ENCODE measurements at places on chromosomes 7 and 10. TPM values are rescaled to one million over a fixed set of nuclear protein-coding genes. Genes with fewer than 3 reads are reported as not detected.

The LRIT2 gene
- polyA plus RNA-seq: 0.33 TPM

The KAT6B gene
- polyA plus RNA-seq: 33.7 TPM

DNA sequence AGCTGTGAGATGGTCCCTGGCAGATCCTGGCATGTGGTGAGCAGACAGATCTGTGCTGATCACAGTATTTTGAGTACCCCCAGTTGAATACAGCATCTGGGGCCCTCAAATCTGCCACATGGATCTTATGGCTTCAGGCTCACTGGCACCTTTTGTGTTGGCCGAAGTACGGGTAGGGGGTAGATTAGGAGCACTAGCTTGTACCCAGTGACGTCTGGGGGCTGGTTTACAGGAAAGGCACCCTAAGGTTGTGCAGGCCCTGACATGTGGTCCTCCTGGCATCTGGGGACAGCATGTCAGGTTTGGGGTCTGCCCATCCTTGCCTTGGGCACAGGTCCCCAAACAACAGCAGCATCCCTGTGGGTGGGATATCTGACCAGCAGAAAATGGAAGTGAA is 53.2 kb downstream of the SYPL1 start:
- no peak overlapping the region for H3K4me3 ChIP-seq
- peaks cover 30% of the 10 kb centered on the region for H3K4me1 ChIP-seq
- H3K27me3 ChIP-seq: peaks cover 7% of the 10 kb centered on the region
- no peak for DNase-seq

DNA sequence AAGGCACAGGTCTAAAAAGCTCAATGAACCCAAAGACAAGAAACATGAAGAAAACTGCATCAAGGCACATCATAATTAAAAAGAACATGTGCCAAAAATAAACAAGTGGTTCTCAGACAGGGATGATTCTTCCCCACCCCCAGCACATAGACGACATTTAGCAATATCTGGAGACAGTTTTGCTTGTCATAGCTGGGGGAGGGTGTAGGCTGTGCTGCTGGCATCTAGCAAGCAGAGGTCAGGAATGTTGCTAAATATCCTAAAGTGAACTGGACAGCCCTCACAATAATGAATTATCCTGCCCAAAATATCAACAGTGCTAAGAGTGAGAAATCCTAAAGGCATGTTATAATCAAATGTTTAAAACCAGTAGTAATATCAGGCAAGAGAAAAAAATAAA is 122.6 kb downstream of the MICU1 start:
- no peak overlapping the region for H3K27ac ChIP-seq
- no peaks in the 10 kb centered on the region for H3K4me1 ChIP-seq
- no peak for DNase-seq

DNA sequence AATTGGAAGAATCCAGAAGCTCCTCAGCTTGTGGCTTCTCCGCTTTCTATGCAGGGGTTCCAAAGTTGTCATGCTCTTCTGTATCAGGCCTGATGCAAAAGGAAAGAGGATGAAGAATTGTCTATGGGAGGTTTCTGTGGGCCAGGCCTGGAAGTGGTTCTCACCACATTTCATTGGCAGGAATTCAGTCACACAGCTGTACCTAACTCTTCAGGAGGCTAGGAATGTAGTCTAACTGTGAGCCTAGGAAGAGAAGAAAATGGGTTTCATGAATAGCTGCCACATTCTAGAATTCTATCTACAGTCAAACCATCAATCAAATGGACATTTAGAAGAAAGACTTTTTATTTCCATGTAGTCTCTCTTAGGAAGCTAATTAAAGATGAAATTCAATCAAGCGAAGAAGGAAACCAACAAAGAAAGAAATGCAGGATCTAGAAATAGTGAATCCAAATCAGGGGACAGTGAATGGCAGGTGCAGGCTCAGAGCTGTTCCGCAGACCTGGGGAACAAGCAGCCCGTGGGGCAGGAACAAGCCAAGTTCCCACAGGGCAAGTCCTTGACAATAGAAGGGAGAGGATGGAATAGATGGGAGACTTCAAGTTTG is 25.4 kb upstream of the USP6NL start:
- H3K27ac ChIP-seq: no peak overlapping the region
- H3K36me3 ChIP-seq: no peaks in the 10 kb centered on the region
- DNase-seq: no peak
- H3K4me1 ChIP-seq: no peaks in the 10 kb centered on the region

DNA sequence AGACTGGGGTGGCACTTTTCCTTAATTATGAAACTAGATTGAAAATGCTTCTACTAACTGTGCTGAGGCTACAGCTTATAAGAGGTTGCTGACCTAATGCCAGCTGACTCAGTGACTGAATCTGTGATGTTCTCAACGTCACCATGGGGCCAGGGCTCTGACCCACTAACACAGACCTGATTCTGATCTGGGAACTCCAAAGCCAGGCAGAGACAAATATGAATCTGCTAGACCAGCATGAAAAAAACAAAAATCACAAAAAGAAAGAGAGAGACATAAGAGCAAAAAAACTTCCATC is 16.1 kb downstream of the USP6NL start:
- H3K27me3 ChIP-seq: no peaks in the 10 kb centered on the region
- no peak overlapping the region for H3K4me3 ChIP-seq
- H3K4me1 ChIP-seq: no peaks in the 10 kb centered on the region
- H3K36me3 ChIP-seq: no peaks in the 10 kb centered on the region

DNA sequence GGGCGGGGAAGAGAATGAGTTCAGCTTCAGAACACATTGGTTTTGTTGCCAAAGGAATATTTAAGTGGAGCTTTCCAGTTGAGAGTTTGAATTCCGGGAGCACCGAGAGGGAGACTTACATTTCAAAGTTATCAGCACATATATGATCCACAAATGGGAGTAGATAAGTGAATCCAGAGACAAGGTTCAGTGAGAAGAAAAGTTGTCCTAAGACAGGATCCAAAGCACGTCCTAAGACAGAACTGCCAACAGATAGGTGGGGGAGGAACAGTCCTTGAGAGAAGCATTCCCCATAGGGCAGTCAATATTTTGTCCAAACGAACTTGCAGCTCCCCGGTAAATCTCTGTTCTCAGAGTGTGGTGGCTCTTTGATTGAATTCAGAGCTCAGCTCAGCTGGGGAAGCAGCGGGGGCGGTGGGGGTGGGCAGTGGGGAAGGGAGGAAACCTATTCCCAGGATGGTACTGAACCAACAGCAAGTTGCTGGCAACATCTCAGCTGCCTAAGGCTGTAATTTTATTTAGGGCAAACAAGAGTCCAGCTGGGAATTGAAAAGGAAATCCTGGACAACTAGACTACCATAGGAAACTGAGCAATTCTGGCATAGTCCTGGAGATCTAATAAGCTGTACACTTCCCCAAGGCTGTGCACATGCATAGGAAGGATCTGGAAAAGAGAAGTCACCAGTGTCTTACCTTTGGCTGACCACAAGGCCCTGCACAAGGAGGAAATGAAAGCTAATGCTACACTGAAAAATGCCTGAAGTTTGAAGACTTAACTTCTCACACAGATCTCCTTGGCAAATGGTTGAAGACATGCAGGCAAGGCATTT is 94.2 kb upstream of the CXCL12 start:
- H3K4me3 ChIP-seq: no peak overlapping the region
- no peaks in the 10 kb centered on the region for H3K36me3 ChIP-seq
- H3K27ac ChIP-seq: no peak overlapping the region
- no peaks in the 10 kb centered on the region for H3K27me3 ChIP-seq
- DNase-seq: no peak

DNA sequence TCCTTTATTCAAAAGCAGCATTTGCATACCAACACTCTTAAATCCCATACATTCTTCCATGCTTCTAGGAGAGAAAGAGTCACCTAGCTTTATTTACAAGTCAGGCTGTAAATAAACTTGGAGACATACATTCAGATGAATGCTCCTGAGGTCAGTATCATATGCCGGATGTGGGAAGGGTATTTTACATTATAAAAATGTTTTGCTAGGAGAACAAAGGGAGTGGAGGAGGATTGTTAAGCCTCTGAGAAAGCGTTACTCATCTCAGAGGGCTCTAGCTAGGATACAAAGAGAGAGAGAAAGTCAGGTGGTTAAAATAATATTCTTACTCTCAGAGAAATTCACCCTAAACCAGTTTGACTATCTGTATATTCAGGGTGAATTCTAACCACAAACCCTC is 300.9 kb upstream of the NPSR1 start:
- H3K36me3 ChIP-seq: no peaks in the 10 kb centered on the region
- DNase-seq: no peak
- H3K27me3 ChIP-seq: no peaks in the 10 kb centered on the region

GRCh38 chr7:2417981-2418481 is 14.6 kb downstream of the CHST12 start:
- no peaks in the 10 kb centered on the region for H3K27me3 ChIP-seq
- no peaks in the 10 kb centered on the region for H3K4me1 ChIP-seq
- DNase-seq: no peak
- peaks cover 4% of the 10 kb centered on the region for H3K36me3 ChIP-seq
- H3K27ac ChIP-seq: no peak overlapping the region

GRCh38 chr10:97018251-97019212 is 167.2 kb downstream of the SLIT1 start:
- no peak overlapping the region for H3K27ac ChIP-seq
- no peak overlapping the region for H3K4me3 ChIP-seq
- peaks cover 39% of the 10 kb centered on the region for H3K4me1 ChIP-seq
- no peaks in the 10 kb centered on the region for H3K27me3 ChIP-seq
- peaks cover 59% of the 10 kb centered on the region for H3K36me3 ChIP-seq
- DNase-seq: no peak

DNA sequence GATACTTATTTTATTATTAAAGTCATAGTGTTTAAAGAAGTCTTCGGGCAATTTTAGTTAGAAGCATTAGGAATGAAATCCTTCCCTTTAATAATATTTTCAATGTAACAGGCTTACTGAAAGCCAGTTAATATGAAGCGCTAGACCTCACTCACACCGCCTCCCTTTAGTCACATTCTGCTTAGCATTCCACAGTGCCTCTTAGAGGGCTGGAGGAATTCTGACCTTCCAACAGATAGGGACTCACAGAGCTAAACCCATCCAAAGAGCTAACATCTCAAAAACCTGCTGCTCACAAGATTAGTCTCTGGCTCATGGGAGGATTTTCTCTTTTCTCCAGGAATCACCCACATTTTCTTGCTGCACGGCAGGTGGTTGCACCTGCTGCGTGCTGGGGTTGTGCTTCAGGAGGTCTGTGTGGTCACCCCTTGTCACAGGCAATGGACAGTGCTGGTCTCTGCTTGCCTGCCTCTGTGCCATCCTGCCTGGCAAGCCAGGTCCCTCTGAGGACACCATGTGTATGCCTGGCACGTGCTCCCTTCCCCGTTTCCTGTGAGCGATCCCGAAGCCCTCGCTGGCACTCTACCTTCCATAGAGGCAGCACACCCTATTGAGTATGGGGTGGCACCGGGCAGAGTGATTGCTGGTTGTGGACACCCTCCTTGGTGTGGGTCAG is 91.8 kb downstream of the KLF6 start:
- peaks cover 3% of the 10 kb centered on the region for H3K4me1 ChIP-seq
- no peak overlapping the region for H3K4me3 ChIP-seq
- no peak for DNase-seq

DNA sequence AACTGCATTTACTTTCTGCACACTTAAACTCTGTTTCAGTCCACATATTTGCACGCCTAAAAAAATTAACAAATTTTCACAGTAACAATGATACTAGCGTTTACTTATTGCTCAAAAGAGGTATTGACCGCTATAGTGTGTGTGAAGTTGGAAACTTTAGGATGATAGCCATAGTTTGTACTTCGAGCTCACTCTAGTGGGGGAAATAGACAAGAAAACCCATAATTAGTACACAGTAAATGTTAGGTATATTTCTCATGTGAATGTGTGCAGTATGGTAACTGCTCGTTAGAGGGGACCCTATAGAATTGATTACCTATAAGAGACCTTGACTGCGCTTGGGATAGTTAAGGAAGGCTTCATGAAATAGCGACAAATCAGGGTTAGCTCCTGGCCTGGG is 238.4 kb downstream of the AUTS2 start:
- H3K4me3 ChIP-seq: no peak overlapping the region
- no peak overlapping the region for H3K27ac ChIP-seq
- H3K36me3 ChIP-seq: no peaks in the 10 kb centered on the region
- H3K27me3 ChIP-seq: no peaks in the 10 kb centered on the region
- peak; percentile 50 for DNase-seq

DNA sequence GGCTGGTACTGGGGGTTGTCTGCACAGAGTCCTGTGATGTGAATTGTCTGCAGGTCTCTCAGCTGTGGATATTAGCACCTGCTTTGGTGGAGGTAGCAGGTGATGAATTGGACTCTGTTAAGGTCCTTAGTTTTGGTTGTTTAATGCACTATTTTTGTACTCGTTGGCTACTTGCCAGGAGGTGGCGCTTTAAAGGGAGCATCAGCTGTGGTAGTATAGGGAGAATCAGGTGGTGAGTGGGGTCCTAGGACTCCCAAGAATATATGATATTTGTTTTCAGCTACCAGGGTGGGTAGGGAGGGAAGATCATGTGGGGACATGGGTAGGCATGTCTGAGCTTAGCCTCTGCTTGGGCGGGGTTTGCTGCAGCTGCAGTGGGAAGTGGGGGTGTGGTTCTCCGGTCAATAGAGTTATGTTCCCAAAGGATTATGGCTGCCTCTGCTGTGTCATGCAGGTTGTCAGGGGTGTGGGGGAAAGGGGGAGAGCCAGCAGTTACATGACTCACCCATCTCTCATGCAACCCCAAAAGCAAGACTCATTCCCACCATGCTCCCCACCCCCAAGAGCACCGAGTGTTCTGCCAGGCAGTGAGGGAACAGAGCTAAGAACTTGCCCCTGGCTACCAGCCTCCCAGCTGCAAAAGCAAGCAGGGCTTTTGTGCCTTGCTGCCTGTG is 53.7 kb upstream of the ZNF273 start:
- no peaks in the 10 kb centered on the region for H3K27me3 ChIP-seq
- no peaks in the 10 kb centered on the region for H3K36me3 ChIP-seq
- no peak for DNase-seq
- H3K4me1 ChIP-seq: no peaks in the 10 kb centered on the region
- H3K4me3 ChIP-seq: no peak overlapping the region
- no peak overlapping the region for H3K27ac ChIP-seq

DNA sequence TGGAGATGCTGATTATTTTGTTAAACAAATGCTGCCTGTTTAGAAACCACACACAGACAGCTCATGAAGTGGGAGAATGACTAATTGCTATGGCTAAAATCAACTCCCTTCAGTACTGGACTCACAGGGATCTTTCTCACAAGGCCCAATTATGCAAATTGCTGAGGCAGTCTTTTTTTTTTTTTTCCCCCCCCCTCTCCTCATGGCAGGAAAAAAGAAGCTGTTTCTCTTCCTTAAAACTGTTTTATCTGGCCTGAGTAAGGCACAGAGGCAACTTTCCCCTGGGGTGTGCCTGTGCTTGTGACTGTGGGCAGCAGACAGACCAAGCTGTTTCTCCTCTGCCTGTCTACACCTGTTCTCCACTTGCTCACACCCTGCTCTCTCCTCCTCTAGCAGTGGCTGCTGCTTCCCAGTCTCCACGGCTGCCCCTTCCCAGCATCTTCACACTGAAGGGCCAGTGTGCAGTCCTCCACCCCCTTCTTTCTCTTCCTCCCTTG is 65.4 kb upstream of the STEAP1B start:
- no peaks in the 10 kb centered on the region for H3K36me3 ChIP-seq
- H3K27ac ChIP-seq: no peak overlapping the region
- H3K27me3 ChIP-seq: no peaks in the 10 kb centered on the region

DNA sequence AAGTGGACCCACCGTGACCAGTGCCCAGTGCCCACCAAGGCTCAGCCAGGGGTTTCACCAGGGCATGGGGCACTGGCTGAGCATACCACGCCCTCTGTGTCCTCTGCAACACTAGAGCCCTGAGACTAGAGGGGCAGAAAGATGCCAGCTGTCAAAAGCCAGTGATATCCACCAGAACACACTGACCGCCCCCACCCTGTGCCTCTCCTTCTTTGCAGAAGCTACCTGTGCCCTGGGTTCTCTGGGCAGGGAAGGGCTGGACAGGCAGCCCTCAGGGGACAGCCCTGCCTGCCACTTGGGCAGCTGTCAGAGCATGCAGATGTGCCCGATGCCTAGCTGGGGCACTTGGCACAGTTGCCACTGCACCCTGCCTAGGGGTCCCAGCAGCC is 494 bp downstream of the VSIR start:
- peaks cover 44% of the 10 kb centered on the region for H3K4me1 ChIP-seq
- DNase-seq: no peak
- peaks cover 2% of the 10 kb centered on the region for H3K27me3 ChIP-seq
- H3K4me3 ChIP-seq: peak overlapping the region; percentile 49
- no peaks in the 10 kb centered on the region for H3K36me3 ChIP-seq

Data from spinal cord (tissue), 10 donors.